ENCODE measurements at places on chromosomes 2 and 18. TPM values are rescaled to one million over a fixed set of nuclear protein-coding genes. Genes with fewer than 3 reads are reported as not detected.
A peak's percentile ranks its signal among the peaks of the same experiment; 100 is the strongest.

Gene ETAA1
- total RNA-seq, result 24.8 TPM

Gene FLACC1
- 0.80 TPM for total RNA-seq

- DNase-seq, result no peak
Observed at GRCh38 chr18:35040638-35040987, 600 bp upstream of the MAPRE2 start.

GRCh38 chr2:67322353-67323001 is 74.7 kb upstream of the ETAA1 start:
- peak; percentile 54 for DNase-seq

GRCh38 chr18:73839441-73839840 is 308.2 kb downstream of the FBXO15 start:
- DNase-seq, result no peak

GRCh38 chr18:10336749-10337350 is 117.6 kb upstream of the APCDD1 start:
- no peak for DNase-seq

DNA sequence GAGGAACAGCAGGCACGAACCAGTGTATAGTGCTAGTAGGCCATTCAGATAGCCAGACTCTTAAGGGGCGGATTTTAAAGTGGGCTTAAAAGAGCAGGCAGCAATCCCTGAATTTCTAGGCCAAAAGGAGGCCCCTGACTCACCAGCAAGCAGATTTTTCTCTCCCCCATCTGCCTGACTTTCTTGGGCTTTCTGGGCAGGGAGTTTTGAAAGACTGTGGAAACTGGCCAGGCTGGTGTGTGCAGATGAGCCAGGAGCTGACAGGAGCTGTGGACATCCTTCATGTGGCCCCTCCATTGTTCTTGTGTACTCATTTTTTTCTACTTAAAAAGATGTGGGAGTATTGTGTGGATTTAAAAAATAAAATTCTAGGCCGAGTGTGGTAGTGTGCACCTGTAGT is 59.0 kb downstream of the GLI2 start:
- no peak for DNase-seq

DNA sequence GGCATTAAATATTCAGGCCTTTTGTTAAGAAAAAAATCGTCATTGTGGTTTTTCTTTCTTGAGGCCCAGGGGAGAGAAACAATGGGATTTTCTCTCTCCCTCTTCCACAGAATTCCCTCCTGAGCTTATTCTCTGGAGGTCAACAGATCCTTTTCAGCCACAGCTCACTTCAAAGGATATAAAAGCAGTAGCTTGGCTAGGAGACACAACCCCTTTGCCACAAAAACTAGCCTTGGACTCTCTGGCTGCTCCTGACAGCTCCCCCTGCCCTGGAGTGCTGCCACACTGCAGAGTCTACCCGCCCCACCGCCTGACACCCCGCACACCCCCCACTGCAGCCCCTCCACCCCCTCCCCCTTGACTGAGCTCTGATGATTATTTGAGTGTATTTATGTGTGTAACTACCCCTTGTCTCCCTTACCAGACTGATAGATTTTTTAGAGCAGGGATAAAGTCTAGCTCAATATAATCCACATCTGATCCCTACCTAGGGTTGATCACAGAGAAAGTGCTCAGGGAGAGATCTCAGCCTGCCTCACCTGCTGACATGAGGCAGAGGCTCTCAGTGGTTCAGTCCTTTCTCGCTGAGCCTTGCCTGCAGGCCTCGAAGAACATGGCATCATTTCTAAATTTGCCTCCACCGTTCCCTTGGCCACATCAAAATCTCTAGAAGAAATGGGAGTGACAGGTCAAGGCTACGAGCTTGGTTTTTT is 132.2 kb upstream of the SP5 start:
- no peak for DNase-seq

- DNase-seq, result no peak
Observed at GRCh38 chr18:57659460-57660102, 37.9 kb upstream of the NARS1 start.

DNA sequence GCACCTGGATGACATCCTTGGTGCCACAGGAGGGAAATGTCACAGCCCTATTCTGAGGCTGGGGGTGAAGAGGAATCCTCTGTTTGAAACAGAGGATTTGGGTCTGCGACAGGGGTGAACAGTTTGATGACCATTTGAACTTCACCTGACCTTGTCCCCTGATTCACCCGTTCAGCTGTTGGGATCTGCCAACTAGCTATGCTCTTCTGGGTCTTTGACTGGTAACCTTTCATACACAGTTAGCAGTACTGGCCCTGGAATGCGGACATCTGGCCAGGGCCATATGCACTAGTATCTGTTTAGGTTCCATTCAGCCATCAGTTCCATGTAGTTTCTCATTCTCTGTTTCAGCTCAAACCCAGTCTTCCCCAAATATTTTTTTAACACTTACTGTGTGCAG is 72.6 kb upstream of the MCFD2 start:
- no peak for DNase-seq
